ENCODE measurements at places on chromosomes 3 and 15. TPM values are rescaled to one million over a fixed set of nuclear protein-coding genes. Genes with fewer than 3 reads are reported as not detected.
A peak's percentile ranks its signal among the peaks of the same experiment; 100 is the strongest.

DNA sequence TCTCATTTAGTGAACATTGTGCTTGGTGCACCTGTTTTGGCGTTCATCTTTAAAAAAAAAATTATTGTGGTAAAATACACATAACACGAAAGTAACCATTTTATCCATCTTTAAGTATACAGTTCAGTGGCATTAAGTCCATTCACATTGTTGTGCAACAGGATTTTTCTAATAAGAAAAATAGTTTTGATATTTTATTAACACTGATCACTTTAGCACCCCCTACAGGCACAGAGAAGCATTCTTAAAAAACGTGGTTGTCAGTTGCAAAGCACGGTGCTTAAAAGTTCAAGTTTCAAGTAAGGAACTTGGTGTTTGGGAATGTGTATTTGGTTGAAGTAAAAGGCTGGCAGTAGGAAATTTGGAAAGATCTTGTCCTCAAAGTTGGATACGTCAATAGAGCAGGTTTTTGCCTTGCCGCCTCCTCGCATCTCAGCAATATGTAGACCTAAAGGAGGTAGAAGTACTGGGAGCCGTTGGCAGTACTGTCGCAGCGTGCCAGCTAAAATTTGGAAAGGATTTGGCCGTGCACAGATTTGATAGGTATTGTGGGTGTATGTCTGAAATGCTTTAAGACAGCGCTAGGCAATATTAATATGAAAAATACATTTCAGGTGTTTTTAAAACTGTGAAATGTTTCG, 110.4 kb downstream of the LRRC28 start:
- DNase-seq = no peak

Gene PLSCR5
- polyA plus RNA-seq = not detected

Gene POPDC2
- polyA plus RNA-seq = 21.1 TPM

DNA sequence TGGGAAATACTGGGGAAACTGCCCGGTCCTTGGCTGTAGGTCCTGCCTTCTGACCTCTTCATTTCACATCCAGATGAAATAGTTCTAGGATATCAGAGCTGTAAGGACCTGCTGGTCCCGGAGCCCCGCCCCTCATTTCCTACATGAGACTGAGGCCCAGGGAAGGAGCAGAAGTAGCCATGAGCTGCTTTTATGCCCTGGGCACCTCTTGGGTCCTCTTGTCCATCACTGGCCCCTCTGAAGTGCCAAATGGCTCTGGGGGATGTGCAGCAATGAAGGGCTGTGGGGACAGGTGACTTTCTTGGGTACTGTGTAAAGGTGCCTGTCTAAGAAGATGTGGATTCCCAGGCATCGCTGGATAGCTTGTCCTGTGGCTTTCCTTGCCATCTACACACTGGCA, 40.3 kb upstream of the ESYT3 start:
- DNase-seq = no peak

DNA sequence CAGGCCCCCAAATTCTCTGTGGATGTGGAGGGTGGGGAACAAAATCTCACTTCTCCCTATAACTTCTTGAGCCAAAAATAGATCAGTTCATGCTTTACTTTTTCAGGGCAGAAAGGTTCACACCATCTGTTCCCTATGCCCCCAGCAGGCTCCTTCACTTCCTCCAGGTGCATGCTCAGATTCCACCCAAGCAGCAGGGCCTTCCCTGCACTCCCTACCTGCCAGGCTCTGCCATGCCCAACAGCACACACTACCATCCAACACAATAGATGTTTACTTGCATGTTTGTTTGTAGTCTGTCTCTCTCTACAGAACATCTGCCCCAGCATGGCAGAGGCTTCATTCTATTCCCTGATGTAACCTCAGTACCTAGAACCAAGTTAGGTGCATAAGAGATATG, 43.3 kb downstream of the GABRB3 start:
- no peak for DNase-seq

DNA sequence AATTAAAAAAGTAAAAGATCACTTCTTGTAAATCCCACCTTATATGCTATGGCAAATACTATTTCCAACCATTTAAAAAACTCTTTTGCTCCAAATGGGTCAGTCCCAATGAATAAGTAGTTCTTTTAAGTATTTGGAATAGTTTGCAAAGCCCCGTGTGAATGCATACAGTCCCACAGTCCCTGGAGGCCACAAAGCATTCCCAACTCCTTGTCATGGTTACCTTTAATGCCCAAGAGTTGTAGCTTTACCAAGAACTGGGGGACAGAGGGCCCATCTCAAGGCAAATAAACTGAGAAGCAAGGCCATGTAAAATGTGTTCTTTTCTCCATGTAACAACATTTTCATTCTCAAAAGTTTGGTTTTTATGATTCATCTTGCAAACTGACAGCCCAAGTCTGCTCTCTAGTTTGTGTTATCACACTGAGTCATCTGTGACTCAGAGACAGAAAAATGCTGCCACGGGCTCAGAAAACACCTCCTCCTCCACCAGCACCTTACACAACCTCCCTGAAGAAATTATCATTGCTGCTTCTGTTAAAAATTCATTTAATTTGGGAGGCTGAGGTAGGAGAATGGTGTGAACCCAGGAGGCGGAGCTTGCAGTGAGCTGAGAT, 336.2 kb downstream of the ERC2 start:
- no peak for DNase-seq

Gene CISH
- 10.8 TPM for polyA plus RNA-seq

Gene STRIT1
- 46.2 TPM for polyA plus RNA-seq

Gene LRRC3B
- polyA plus RNA-seq = 10.9 TPM

DNA sequence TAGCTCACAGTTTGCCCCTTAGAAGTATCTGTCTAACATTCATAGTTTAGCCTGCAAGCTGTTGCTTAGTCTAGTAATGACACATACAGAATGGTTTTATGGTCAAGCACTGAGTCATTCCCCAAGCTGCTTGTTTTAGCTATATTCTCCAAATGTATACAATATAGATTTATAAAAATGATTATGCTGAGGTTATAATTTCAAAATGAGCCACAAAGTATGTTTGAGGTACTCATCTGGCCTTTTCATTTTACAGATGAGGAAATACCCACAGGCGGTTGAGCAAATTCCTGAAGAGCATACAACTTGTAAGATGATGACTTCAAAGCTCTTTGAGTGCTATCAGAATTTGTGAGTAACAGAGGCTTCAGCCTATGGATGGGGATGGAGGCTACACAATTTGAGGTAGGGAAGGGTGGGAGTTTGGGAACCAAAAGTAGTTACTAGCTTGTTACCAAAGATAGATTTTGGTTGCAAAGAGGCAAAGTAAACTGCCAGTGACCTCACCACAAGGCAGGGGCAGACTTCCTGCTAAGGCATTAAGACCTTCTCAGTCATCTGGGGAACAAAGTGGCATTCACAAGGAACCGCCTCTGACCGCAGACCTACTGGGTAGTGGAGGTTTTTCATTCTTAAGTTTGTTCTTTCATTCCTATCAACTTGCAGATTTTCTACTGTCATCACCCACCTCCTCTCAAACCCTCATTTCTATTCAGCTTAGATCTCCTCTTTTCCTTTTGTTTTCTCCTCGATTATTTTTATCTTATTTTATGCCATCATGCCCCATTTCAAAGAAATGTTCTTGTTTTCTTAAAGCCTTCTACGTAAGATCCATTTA, 257.2 kb upstream of the NECTIN3 start:
- DNase-seq = no peak

Gene SOX2
- polyA plus RNA-seq = 0.22 TPM

- DNase-seq = no peak
These were observed 50.2 kb upstream of the MTMR10 start for GRCh38 chr15:31041610-31042009.

Gene HYAL1
- polyA plus RNA-seq = 2.2 TPM

GRCh38 chr3:196423044-196423781, 9.0 kb downstream of the UBXN7 start:
- DNase-seq = peak; percentile 74

Gene PGBD4
- 1.9 TPM for polyA plus RNA-seq

Gene NDN
- polyA plus RNA-seq = 165 TPM

GRCh38 chr3:100060685-100061484, 53.4 kb downstream of the FILIP1L start:
- DNase-seq = no peak

- DNase-seq = no peak
These were observed 27.6 kb upstream of the LRTM1 start for GRCh38 chr3:54955496-54955895.

- no peak for DNase-seq
These were observed 65.3 kb upstream of the IGF1R start for GRCh38 chr15:98582900-98583554.

DNA sequence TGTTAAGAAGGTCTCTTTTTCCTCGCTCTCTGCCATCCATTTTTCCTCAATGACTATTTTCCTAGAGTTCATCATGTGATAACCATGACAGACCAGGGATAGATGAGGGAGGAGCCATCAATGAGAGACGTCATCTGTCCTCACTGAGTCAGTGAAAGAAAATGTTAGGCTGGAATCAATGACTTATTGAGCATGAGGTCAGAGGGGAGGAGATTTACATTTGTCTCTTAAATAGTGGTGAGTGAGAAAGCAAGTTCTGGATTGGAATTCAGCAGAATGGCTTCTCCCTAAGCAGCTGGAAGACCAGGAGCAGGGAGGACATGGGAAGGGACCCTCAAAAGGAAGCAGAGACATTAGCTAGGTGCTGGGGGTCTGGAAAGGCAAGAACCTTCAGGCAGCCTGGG, 28.2 kb upstream of the USP3 start:
- DNase-seq = peak; percentile 79

Gene OIP5
- polyA plus RNA-seq = 6.7 TPM

GRCh38 chr3:53346922-53347260, 452 bp downstream of the DCP1A start:
- no peak for DNase-seq

GRCh38 chr3:128041344-128041743, 10.9 kb upstream of the SEC61A1 start:
- DNase-seq = no peak

DNA sequence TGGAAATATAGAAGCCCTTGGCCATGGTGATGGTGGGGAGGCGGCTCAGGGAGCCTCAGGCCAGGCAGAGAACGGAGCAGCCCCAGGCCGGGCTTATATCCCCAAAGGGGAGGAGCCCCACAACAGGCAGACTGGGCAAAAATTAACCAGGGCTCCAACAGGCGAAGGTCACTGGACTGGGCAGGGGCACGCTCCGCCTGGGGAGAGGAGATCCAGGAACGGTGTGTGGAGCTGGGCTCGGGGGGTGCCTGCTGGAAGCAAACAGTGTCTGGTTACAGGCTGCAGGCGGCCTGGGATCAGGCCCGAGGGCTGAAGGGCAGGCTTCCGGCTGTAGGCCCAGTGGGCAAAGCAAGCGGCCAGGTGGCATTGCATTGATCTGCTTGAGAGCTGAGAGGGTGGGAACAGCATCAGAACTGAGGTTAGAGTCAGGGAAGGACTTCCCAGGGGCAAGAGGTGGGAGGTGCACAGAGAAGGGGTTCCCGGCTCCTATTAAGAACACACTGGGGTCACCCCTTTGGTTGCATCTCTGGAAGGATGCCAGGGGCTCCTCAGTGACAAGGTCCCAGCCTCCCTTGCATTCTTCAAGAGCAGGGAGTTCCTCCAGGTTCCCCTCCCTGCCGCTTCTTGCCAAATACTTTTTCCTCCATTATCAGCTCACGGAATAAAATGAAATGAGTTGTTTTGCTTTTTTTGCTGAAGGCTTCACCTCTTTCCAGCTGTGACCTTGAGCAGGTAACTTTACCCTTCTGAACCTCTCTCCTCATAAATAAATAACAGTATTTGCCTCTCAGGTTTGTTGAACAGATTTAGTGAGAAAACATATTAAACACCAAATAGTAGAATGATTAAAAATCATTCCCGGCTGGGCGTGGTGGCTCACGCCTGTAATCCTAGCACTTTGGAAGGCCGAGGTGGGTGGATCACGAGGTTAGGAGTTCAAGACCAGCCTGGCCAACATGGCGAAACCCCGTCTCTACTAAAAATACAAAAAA, 7.8 kb downstream of the ANPEP start:
- no peak for DNase-seq

GRCh38 chr15:80645494-80646065, 49.5 kb upstream of the ABHD17C start:
- DNase-seq = no peak

DNA sequence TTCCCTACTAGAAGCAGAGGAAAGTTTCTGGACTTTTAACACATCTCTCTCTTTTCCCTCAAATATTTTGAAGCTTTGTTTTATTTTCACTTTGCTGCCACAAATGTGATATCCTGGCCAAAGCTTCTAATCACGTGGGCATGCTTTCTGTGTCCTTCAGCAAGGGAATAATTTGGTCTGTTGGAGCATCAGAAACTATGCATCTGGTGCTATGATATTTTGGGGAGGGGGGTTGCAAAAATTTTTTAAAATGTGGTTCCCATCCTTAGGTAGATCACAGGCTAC, 254.2 kb downstream of the GAP43 start:
- no peak for DNase-seq

DNA sequence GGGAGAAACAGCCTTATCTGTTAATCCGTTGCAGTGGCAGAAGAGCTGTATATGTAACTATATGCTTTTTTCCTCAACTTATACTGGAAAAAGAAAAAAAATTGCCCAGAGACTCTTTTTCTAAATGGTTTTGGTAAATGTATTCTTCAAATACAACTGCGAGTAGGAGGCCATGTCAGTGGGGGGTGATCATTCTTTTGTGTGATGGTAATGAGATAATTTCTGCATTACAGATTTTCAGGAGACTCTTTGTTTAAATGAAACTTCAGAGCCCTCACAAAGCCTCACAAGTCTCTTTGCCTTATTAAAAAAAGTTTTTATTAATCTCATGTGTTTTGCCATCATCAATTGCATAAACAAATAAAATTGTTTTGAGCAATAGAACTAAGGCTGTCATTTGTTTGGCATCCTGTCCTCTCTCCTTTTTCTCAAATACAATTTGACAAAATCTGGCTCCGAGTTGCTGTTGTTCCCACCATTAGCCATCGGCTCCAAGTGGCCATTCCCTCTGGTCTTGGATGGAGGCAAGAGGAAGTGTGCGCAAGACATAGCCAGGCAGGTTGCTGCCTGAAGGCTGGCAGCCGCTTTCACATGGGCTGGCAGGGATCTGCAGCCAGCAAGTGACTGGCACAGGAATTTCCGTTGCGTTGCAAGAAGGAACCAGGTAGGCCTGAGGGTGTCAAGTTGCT, 116.7 kb downstream of the FNDC3B start:
- no peak for DNase-seq

DNA sequence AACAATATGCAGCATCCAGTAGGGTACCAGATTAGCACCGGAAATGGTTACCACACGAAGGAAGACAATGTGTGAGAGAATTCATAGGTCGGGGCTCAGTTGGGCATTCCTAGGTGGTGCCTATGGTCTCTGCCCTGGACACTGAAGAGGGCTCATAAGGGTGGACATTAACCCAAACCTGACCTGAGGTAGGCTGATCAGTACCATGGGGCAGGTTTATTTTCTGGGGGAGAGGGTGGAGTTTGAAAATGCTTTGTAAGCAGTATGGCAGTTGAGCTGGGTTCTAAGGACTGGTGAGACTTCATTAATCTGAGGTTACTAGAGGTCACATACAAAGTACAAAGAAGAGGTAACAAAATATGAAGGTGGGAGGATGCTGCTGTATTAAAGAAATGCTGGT, 68.4 kb downstream of the RPL22L1 start:
- no peak for DNase-seq

GRCh38 chr3:153221748-153222162, 59.7 kb downstream of the RAP2B start:
- DNase-seq = peak; percentile 49

Gene CD80
- polyA plus RNA-seq = 0.15 TPM

GRCh38 chr3:187458921-187459320, 90.7 kb downstream of the RTP4 start:
- DNase-seq = no peak
